ENCODE measurements at places on chromosomes 7 and 10. TPM values are rescaled to one million over a fixed set of nuclear protein-coding genes. Genes with fewer than 3 reads are reported as not detected.

GRCh38 chr7:138892006-138892630 lies 89.1 kb downstream of the KIAA1549 start:
- no peak for DNase-seq

GRCh38 chr10:21991785-21992184 lies 11.7 kb downstream of the DNAJC1 start:
- no peak for DNase-seq

The GSDME gene
- total RNA-seq: 5.1 TPM

The COX19 gene
- 7.7 TPM for total RNA-seq

GRCh38 chr7:33874943-33875342 lies 30.4 kb upstream of the BMPER start:
- DNase-seq: peak; percentile 19

GRCh38 chr7:142581341-142581740 lies 167.9 kb upstream of the PRSS1 start:
- DNase-seq: no peak

DNA sequence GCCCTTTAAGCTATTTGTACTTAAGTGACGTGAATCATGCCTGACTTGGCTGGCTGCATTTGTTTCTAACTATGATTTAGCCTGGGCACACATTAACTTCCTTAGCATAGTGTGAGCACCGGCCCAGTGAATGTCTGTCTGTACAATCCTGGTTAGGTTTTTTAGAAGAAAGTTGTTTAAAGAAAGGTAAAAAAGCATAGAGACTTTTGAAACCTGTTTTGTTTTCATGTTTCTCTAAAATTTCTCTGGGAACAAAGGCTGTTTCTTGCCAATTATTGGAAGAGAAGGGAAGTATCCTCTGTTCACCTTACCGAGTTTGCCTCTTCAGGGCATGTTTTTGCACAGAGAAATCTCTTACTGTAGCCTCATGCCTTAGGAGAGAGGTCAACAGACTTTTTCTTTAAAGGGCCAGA lies 42.9 kb upstream of the MET start:
- DNase-seq: no peak

DNA sequence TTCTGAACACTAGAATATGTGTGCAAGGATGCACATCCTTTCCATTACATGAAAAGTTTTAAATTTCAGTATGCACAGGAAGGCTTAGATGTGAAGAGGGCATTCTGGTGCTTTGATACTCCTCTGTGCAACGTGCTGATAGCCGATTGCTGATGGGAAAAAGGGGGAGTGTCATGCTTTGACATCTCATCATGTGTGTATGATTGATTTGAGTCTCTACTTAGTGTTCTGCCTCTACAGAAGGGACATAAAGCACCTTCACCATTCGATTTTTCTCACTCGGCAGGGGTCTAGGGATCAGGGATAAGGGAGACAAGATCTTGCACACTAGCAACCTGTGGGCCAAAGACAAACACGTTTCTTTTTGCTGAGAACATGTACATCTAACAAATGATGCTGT lies 114.7 kb upstream of the RSU1 start:
- no peak for DNase-seq

- DNase-seq: peak; percentile 91
Observed at GRCh38 chr7:75989500-75990388, 4.7 kb downstream of the TMEM120A start.

DNA sequence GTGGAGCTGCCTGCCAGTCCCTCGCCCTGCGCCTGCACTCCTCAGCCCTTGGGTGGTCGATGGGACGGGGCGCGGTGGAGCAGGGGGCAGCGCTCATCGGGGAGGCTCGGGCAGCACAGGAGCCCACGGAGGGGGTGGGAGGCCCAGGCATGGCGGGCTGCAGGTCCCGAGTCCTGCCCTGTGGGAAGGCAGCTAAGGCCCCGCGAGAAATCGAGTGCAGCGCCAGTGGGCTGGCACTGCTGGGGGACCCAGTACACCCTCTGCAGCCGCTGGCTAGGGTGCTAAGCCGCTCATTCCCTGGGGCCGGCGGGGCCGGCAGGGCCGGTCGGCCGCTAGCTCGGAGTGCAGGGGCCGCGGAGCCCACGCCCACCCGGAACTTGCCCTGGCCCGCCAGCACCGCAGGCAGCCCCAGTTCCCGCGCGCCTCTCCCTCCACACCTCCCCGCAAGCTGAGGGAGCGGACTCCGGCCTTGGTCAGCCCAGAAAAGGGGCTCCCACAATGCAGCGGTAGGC lies 565.9 kb upstream of the NRG3 start:
- DNase-seq: no peak

DNA sequence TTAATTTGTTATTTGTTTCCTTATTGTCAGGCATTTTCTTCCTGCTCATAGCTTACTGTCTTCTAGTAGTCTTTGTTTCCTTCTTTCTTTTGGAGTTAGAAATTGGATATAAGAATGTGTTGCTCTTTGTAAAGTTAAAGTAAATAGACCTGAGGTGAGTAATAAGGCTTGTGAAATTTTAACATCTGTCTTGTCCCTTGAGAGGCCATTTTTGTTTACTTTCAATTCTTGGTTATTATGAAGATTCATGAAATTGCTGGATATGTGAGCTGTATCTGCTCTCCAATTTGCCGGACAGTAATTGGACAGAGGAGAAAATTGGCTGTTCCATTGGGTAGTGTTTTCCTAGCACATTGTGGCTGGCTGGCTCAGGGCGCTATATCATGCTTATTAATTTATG lies 260.7 kb downstream of the EXOC4 start:
- no peak for DNase-seq

DNA sequence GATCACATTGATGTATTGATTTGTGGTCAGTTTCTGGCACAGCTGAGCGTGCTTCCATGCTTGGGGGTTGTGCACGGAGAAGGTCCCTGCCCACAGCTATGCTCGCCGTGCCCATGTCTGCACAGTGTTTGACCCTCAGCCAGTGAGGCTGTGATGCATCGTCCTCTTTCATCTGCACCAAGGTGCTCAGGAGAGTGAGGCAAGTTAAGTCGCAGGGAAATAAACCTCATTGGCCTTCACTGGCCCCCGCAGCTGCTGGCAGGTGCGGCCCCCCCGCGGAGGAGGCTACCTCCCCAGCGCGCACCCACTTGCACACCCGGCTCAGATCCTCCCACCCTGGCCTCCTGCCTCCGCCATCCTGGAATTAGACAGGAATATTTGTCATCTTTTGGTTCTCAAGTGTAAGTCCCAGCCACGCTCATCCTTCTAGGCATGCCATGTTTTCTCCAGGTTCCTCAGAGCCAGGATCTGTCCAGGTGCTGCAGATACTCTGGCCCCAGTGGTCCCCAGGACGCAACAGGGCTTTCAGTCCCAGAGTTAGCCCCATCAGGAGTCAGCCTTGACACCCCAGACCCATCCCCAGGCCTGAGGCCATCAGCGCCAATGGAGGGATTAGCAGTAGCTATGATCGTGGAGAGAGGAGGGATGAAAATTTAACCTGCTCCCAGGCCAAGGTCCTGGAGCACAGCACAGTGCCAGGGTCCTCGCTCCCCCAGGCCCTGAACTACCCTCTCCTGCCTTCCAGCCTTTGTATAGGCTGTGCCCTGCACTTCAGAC lies 93.7 kb downstream of the OAT start:
- peak; percentile 33 for DNase-seq

DNA sequence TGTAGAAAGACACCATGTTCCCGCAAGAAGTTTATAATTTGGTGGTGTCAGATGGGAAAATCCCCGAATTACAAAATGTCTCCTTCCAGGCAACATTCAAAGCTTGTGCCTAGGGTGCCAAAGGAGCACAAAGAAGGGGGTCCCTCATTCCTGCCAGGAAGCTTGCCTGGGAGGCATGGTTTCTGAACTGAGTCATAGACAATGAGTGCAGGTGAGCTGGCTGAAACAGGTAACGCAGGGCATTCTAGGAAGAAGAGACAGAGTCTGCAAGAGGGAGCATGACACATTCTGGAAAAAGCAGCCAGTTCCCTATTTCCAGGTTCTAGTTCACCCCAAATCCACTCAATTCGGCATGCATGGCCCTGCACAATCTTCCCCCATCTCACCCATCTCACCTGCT lies 11.9 kb upstream of the CALU start:
- no peak for DNase-seq

GRCh38 chr7:157309988-157310668 lies 26.7 kb upstream of the DNAJB6 start:
- DNase-seq: no peak

DNA sequence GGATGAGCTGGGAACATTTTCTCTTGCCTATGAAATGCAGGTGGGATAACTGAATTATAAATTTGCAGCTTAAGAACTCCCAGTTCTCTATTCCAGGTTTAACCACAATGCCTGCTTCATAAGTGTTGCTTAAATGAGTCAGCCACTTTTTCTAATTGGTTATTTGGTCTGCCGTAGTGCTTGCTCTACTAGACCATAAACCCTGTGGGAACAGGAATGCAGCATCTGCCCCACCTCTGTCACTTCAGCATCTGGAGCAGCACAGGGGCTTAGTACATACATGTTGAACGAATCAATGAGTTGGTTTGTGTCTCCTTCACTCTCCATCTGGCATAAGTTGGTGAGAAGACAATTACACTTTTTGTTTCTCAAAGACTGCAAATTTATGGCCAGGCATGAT lies 95.2 kb upstream of the PTER start:
- no peak for DNase-seq

GRCh38 chr7:42790196-42790595 lies 121.7 kb downstream of the C7orf25 start:
- DNase-seq: no peak

GRCh38 chr10:20891338-20891714 lies 5.8 kb downstream of the NEBL start:
- DNase-seq: no peak

The VWDE gene
- total RNA-seq: 10.6 TPM

The COL17A1 gene
- total RNA-seq: 0.14 TPM

DNA sequence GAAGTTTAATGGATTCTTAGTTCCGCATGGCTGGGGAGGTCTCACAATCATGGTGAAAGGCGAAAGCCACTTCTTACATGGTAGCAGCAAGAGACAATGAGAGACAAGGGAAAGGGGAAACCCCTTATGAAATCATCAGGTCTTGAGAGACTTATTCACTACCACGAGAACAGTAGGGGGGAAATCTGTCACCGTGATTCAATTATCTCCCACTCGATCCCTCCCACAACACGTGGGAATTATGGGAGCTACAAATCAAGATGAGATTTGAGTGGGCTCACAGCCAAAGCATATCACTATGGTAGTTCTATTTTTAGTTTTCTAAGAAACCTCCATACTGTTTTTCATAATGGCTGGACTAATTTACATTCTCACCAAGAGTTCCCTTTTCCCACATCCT lies 36.7 kb downstream of the SPAM1 start:
- DNase-seq: no peak

The CLDN3 gene
- not detected for total RNA-seq

The SLC26A5 gene
- total RNA-seq: not detected

The CAV1 gene
- 403 TPM for total RNA-seq

DNA sequence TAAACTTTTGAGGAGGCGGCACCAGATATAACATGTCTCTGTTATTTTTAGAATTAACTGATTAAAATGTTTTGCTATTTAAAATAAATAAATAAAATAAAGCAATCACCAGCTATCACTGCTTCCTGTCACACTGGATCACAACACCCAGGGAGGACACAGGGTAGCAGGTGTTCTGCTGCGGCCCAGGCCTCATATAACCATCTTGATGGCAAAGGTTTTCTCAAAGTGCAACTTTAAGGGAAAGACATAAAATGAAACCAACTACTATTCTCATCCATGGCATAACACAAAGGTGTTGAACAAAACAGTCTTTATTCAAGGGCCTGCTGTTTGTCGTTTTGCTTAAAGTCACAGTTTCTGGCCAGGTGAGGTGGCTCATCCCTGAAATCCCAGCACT lies 23.2 kb downstream of the GPER1 start:
- DNase-seq: no peak

DNA sequence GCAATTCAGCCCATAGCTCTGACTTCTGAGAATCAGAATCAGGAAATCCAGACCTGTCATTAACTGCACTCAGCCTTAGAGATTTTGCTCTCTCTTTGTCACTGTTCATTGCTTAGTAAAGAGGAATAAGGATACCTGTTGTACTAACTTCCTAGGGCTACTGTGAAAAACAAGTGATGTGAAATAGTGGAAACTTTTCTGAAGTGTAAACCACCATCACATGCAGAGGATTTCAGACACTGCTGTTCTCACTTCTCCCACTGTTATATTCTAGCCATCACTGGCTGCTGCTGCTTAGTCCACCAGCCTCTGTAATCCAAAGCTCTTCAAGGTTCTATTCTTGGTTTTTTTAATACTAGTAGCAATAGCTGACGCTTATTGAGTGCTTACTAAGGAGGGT lies 129.6 kb upstream of the CCDC6 start:
- DNase-seq: no peak

DNA sequence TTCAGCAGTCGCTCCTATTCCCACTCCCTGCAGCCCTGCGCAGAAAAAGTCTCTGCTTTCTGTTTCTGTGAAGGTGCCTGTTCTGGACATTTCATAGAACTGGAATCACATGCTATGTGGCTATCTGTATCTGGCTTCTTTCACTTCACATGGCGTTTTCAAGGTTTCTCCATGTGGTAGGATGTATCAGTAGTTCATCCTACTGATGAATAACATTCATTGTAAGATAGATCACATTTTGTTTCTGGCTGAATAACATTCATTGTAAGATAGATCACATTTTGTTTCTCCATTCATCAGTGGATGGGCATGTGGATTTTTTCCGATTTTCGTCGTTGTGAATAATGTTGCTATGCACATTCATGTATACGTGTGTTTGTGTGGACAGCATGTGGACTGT lies 44.5 kb downstream of the HSPA12A start:
- DNase-seq: no peak

DNA sequence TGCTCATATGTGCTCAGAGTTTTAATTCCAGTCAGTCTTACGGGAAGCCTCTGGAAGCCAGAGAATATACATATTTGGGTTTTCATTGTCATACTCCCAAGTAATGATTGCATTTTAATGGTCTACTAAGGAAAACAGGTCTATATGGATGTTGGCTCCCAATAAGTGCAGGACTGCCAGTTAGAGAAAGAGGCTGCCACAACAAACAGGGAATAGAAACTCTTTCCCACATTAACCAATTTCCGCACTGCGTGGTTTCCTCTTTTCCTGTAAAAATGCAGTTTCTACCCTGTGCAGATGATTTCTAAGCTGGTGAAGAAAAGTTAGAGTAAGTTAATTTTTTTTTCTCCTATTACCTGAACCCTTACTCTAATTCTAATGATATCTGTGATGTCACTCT lies 78.2 kb downstream of the CCSER2 start:
- DNase-seq: no peak

DNA sequence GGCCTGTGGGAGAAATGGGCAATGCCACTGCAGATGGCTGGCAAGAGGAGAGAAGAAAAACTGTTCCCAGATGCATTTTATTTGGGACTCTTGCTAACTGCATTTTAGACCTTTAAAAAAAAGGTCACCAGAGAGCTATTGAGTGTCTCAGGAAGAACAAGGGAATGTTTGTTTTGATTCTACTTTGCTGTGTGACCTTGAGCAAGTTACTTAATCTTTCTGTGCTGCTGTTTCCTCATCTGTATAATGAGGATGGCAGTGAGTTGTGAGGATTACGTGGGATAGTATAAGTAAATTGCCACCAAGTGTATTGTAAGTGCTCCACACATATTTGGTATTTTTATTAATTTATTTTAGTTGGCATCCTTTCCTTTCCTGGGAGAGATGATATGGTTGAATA lies 142.0 kb upstream of the AGK start:
- no peak for DNase-seq

- DNase-seq: no peak
Observed at GRCh38 chr10:127979045-127979444, 72.1 kb downstream of the PTPRE start.

- DNase-seq: no peak
Observed at GRCh38 chr7:116653204-116653603, 18.8 kb upstream of the MET start.

- DNase-seq: no peak
Observed at GRCh38 chr10:33179067-33179466, 155.4 kb downstream of the NRP1 start.

The GPR141 gene
- total RNA-seq: 0.66 TPM
